D721Med (cell line): ENCODE measurements at places on chromosomes 1 and 21.

DNA sequence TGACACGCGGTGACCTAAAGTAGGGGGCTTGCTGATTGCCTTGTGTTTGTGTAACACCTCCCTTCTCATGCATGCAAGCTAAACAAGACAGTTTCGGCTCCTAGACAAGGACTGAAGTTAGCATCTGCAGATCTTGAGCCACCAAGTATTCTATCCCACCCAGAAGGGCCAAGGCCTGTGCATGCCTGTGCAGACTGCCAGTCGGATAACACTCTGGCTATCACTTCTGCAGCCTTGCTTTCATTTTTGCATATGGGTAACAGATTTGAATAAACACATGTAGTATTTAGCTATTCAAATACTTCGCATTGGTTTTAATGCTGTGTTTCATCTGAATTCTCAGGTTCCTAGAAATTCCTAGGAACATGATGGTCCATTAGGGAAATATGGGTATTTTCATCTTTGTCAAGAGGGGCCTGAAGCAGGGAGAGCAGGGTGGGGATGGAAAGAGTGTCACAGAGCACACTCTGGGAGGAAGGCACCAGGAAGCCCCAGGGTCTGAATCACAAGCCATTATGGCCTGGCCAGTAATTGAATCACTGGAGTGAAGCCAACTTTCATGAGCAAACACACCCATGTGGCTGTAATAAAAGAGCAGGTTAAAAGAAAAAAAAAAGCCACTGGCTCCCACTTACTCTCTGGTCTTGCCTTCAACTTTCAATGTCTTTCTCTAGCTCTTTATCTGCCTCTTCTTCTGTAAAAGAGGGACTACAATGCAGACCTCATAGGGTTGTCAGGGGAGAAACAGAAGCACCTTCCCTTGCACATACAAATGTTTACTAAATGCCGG, 28.3 kb downstream of the GADD45A start:
- no peak for DNase-seq

DNA sequence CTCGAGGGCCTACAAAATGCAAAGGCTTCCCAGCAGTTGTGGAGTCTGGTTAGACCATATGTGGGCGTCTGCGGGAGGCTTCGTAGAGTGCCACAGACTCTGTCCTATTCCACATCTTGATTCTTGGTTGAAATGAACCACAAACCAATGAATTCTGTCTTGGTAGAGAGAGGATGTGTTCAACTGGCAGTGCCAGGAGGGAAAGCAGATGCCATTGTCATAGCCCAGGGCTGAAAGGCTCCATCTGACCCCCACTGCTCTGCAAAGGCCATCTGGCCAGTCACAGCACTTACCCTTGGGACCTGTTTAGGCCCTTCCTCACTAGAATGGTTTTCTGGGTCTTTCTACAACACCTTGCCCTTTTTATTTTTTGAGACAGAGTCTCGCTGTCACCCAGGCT, 22.1 kb downstream of the ACOT11 start:
- DNase-seq = no peak

GRCh38 chr1:33876970-33877650, 13.2 kb downstream of the HMGB4 start:
- no peak for DNase-seq

DNA sequence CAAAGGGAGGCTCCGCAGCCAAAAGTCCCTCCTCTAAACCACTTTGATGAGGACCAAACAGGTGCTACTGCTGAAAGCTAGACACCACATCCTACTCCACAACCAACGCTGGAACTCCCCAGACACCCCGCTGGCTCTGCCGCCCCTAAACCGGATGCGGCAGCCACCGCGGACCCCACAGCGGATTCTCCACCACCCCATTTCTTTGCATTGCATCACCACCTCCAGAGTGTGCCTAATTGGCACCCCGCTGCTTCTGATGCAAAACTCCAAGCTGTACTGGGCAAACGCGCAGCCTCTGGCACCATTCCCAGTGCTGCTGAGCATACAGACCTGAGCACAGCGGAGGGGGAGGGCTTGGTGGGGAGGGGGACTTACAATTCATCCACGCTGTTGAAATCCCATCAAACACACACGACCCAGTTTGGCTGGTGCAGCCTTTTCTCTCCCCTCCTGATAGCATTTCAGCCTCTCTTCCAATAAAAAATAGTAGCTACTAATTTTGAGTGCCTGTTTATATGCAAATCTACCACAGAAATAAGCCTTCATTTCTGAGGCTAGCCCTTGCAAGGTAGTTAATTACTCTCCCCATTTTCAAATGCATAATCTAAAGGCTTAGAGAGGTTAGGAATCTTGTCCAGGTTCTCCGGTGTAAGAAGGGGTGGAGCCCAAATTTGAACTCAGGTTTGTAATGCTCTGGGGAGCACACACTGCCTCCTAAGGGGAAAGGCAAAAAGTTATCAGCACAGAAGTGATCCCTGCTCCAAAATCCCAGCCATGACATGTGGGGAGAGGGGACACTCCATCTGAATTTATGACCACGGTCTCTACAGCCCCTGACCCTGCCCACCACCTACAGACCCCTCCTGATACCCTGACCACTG, 12.2 kb upstream of the RGS16 start:
- DNase-seq = no peak

GRCh38 chr1:42176902-42177519, 12.5 kb upstream of the GUCA2A start:
- DNase-seq = no peak
